Foreskin fibroblast (primary cell): ENCODE measurements at places on chromosomes 5 and 9.

DNA sequence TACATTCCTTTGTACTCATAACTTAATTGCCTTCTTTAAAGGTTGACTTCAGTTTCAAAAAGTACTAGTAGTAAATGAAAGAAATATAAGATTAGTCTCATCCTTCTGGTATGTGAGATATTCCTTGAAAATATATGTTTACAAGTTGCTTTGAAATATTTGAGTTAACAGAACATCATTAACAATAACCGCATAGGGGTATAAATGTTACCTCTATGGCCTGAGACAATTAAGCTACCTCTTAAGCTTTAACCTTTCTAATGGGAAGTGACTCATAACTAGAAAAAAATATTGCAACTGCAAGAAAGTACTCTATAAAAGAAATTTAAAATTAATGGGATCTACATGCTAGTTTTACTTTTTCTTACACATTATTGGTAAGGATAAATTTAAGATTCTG, 399.0 kb downstream of the CDH10 start:
- no peak for DNase-seq

DNA sequence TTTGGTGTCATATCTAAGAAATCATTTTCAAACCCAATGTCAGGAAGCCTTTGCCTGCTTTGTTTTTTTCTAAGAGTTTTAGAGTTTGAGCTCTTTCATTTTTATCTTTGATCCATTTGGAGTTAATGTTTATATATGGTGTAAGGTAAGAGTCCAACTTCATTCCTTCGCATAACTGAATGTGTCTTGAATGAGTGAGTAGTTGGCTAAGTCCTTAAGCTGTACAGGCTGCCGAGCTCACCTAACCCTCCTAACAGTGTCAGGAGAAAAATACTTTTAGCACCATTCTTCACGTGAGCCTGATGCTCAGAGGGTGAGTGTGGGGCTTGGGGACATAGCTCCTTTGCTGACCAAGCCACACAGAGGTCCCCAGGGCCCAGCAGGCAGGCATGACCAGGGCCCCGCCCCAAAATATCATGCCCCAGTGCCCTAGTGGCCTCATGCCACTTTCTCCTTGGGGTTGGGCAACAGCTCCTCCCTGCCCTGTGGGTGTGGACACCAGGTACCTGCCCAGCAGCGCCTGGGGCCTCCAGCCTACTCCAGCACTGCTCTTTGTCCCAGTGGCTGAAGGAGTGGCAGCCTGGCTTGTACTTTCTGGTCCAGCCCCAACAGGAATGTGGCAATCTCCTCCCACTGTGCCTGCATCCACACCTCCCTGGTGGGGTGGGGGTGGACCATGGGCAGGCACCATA, 17.2 kb downstream of the PPARGC1B start:
- no peak for DNase-seq

- DNase-seq: no peak
These were observed 1093.9 kb upstream of the CDH6 start for GRCh38 chr5:30099634-30100033.

DNA sequence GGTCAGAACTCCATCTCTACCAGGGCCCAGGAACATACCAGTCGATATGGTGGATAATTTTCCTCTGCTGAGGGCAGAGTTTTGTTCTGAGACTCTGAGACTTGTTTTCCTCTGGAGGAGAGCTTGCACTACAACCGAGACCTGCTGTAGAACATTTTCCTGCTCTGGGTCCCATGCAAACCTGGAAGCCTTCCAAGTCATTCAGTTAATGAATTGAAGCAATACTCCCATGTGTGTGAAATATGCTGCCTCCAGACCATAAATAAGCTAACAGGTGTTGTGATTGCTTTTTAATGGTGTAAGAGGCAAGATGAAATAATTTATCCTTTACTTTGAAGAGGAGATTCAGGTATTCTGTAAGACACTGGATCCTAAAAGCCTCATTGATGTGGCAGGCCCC, 372.8 kb downstream of the TMEM167A start:
- DNase-seq: no peak

GRCh38 chr9:7300484-7300883, 499.1 kb downstream of the DMAC1 start:
- DNase-seq: no peak

- DNase-seq: peak; percentile 50
These were observed 244.1 kb downstream of the ADGRV1 start for GRCh38 chr5:90802474-90803317.

GRCh38 chr9:71273613-71274012, 152.2 kb upstream of the TRPM3 start:
- DNase-seq: no peak

- peak; percentile 81 for DNase-seq
These were observed 255.1 kb downstream of the MAT2B start for GRCh38 chr5:163760498-163760897.

DNA sequence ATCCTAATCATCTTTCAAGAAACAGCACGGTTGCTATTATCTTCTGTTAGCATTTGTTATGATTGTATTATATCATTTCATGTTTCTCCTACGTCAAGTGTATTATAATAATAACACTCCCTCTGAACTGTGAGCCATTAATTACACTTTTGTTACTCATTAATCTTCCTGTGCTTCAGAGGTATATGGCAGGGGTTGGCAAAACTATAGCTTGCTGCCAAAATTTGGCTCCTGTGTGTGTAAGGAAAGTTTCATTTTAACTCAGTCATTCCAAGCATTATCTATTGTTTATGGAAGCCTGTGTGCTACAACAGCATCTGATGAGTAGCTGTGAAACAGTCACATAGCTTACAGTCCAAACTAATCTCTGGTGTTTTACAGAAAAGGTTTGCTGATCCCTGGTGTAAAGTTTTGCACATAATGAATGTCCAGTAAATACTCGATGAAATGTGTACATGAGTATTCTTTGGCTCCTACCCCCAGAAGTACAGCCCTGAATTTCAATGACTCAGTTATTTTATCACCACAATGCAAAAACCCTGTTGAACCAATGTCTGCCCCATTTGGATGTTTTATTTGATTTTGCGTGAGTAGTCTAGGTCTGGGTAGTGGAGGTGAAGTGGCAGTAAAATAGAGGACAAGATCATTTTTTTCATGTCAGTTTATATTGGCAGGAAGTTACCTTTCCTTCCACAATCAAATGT, 648.2 kb downstream of the MAT2B start:
- DNase-seq: no peak

DNA sequence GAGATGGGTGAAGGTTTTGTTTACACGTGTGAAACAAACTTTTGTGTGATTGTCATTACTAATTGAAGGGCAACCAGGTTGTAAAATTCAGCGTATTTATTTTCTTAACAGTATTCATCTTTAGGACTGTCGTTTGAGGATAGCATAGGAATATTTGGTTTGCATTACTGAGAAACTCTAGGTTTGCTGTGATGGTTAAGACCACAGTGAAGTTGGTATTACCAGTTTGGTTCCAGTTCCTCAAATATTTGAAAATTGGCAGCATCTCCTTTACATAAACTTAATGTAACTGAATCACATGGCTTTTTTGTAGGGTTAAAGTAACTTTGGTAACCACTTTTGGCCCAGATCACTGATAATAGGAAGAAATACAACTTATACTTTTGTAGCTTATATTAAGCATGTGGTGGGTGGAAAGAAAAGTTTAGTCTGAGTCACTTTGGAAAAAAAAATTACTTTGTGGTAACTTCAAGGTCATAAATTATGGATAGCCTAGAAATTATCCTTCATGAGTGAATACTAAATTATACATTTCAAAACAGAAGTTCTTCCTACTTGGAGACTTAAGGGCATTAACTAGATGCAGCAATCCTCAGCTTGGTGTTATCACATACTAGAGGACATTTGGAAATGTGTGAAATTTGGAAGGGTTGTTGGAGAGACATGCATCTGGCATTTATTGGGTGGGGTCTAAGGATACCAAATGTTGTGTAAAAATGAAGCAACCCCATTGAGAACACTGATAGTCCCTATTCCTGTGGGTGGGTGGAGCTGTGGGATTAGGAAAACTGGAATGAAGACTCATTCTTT, 33.9 kb downstream of the G3BP1 start:
- peak; percentile 73 for DNase-seq

GRCh38 chr9:5721279-5722087, 92.6 kb downstream of the RIC1 start:
- no peak for DNase-seq

- DNase-seq: no peak
These were observed 90.4 kb upstream of the IL6ST start for GRCh38 chr5:56085193-56085592.

GRCh38 chr5:178289438-178289837, 56.8 kb upstream of the PHYKPL start:
- no peak for DNase-seq

GRCh38 chr5:159844267-159845121, 71.8 kb upstream of the ADRA1B start:
- no peak for DNase-seq

GRCh38 chr5:83357621-83358231, 113.8 kb upstream of the VCAN start:
- DNase-seq: no peak

GRCh38 chr5:111254613-111255012, 30.4 kb downstream of the CAMK4 start:
- DNase-seq: no peak

GRCh38 chr5:34857161-34857560, 18.2 kb downstream of the TTC23L start:
- peak; percentile 28 for DNase-seq

DNA sequence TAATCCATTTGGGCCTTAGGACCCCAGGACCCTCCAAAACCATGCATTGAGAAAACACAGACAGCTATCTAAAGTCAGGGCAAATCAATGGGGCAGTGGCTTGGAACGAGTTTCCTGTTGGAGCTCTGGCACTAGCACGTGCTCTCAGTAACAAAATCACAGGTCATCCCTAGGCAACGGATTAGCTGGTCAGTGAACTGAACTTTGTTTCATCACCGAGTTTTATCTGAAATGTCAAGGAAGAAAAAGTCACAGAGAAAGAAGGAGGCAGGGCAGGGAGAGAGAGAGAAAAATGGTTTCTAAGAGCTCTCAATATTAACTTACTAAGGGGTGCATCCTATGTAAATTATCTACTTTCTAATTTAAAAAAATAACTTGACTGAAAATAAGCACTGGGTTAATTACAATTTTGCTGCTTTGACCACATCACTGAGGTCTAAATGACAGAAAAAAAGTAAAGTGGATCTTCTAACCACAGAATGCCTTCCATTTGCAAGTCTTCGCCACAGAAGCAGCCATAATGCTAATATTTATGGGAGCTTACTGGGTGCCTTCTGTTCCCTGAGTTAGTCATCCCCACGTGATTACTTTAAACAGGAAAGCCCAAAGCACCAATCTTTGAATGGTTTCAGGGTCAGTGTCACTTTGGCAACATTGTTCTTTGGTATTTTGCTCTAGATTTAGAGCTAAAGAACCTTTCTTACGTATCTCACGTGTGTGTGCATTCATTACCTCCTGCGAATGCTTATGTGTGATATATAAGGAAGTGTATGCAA, 503.9 kb downstream of the RASEF start:
- no peak for DNase-seq

DNA sequence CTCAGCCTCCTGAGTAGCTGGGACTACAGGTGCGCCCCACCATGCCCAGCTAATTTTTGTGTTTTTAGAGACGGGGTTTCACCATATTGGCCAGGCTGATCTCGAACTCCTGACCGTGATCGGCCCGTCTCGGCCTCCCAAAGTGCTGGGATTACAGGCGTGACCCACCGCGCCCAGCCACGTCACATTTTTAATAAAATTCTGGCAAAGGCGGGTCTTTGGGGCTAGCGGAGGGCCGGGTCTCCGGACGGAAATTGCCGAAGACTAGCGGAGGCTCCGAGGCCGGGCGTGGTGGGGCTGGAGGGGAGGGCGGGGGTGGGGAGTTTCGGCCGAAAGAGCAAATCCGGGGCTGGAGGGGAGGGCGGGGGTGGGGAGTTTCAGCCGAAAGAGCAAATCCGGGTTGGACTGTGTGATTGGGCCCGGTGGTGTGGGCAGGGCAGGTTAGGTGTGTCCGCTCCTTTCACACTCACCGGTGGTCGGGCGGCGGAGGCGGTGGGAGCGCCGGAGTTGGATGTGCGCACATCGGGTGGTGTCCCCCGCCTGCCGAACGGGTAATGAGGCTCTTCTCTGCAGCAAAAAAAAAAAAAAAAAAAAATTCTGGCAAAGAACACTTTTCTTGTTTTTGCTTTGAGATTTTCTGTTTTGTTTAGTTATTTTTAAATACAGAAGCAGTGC, 27.1 kb downstream of the RUFY1 start:
- DNase-seq: no peak

DNA sequence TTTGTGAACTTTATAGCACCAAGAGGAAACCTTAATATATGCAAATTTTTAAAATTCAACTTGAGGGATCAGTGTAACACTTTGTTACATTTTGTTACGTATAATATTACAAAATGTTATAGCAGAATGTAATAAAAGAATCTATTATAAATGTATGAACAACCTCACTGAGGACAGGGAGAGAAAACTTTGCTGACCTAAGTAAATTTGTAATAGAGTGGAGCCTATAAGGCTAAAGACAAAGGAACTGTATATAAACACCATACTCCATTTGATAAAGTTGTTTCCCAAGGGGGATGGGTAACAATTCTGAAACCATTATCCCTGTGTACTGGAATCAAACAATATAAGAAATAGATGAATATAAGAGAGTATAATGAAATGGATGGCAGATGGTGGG, 77.3 kb downstream of the ANGPTL2 start:
- no peak for DNase-seq

- DNase-seq: no peak
These were observed 27.3 kb downstream of the MACROH2A1 start for GRCh38 chr5:135371622-135372232.
